Sigmoid colon (tissue), 7 donors: ENCODE measurements at places on chromosomes 6 and 20. TPM values are rescaled to one million over a fixed set of nuclear protein-coding genes. Genes with fewer than 3 reads are reported as not detected.

GRCh38 chr6:125300992-125301434, 754 bp downstream of the HDDC2 start:
- peak overlapping the region; percentile 91 for H3K27ac ChIP-seq
- peaks cover 8% of the 10 kb centered on the region for H3K36me3 ChIP-seq
- H3K4me3 ChIP-seq, result peak overlapping the region; percentile 44
- no peaks in the 10 kb centered on the region for H3K27me3 ChIP-seq
- DNase-seq, result no peak

DNA sequence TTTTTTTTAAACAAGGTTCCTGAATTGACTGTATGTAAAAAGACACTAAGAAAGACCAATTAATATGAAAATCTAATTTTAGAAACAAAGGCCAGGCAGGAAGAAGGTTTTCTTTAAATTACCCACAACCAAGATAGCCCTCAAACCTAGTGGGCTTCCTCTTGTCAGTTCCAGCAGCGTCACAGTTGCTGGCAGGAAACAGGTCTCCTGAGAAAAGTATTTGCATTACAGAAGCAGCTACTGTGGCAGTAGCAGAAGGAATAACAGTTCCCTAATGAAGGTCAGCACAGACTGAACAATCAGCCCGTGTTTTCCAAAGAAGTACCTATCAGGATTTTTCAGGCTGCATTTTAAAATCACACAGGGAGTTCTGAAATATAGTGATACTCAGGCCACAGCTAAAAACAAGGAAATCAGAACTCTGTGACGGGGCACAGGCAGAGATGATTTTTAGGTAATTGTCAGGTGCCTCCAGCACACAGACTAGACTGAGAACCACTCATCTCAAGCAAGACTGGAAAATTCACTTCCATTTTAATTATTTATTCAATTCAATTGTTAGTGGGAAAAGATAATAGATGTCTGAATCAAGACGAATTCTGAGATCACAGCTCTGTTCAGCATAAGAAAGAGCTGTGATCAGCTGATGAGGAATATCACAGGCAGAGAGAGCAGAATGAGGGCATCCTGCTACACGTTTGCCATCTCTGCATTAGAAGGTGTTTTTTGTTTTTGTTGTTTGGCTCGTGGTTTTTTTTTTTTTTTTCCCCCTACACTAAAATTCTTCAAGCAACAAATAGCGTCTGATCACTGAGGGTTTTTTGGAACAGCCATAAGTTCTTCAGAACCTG, 230.5 kb upstream of the KHDRBS2 start:
- no peak overlapping the region for H3K27ac ChIP-seq
- H3K4me3 ChIP-seq, result no peak overlapping the region
- DNase-seq, result no peak
- H3K27me3 ChIP-seq, result no peaks in the 10 kb centered on the region
- no peaks in the 10 kb centered on the region for H3K36me3 ChIP-seq
- no peaks in the 10 kb centered on the region for H3K4me1 ChIP-seq

DNA sequence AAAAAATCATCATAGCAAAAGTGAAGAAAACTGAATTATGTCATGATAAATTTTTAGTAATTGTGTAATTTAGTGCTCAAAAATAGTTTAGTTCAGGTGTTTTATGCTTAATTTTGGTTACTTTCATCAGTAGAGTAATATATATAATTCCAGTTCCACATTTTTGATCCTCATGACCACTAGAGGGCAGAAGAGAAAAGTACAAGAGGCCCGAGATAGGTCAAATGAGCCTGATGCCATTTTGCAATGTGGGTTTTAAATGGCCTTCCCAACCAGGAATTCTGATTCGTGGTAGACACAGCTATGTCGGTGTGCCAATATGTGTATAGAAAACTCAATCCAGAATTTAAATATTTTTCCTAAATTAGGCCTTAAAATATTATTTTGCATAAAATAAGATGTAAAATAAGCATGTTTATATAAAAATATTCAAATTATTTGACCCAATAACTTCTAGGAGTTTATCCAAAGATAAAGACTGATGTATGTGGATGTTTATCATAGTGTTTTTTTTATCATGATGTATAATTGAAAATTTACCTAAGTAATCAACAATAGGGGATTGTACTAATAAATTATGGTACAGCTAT, 159.7 kb upstream of the RPS6KA2 start:
- no peaks in the 10 kb centered on the region for H3K4me1 ChIP-seq
- no peak overlapping the region for H3K4me3 ChIP-seq
- H3K27ac ChIP-seq, result no peak overlapping the region
- no peaks in the 10 kb centered on the region for H3K36me3 ChIP-seq

- H3K27ac ChIP-seq, result no peak overlapping the region
- no peaks in the 10 kb centered on the region for H3K27me3 ChIP-seq
- H3K4me1 ChIP-seq, result peaks cover 9% of the 10 kb centered on the region
- H3K4me3 ChIP-seq, result no peak overlapping the region
- no peaks in the 10 kb centered on the region for H3K36me3 ChIP-seq
- DNase-seq, result no peak
Observed at GRCh38 chr6:126743076-126743475, 375.4 kb upstream of the RSPO3 start.

- no peak for DNase-seq
- no peak overlapping the region for H3K27ac ChIP-seq
- peak overlapping the region; percentile 73 for H3K4me3 ChIP-seq
- no peaks in the 10 kb centered on the region for H3K4me1 ChIP-seq
Observed at GRCh38 chr20:34301587-34302311, 1.4 kb downstream of the AHCY start.

DNA sequence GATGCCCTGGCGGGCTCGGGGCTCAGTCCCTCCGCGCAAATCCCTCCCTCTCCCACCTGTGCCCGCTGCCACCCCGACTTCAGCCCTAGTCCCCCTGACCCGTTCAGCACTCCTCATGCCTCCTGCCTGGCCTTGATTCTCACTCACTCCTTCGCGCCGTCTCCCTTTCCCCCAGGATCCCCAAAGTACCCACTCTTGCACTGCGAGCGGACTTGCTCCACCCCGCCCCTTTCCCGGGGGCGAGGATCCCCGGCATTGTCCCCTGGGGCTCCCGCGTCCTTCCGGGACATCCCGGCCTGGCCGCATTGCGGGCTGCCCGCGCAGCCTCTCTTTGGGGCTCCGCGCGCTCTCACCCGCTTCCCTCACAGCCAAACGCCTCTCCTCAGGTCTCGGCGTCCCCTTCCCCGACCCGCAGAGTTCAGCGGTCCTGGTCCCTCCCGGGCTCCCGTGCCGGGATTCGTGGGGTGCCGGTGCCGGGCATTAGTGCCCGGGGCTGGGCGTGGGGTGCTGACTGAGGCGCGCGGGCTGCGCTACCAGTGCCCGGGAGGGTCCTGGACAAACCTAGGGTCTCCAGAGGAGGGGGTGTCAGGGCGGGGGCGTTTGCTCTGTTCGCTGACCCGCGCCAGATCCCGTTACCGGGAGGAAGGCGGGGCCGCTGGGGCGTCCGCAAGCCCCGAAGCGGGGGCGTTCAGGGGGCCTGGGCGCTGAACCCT, 45.5 kb upstream of the SUPT3H start:
- H3K27me3 ChIP-seq, result peaks cover 42% of the 10 kb centered on the region
- no peaks in the 10 kb centered on the region for H3K36me3 ChIP-seq
- DNase-seq, result peak; percentile 73

DNA sequence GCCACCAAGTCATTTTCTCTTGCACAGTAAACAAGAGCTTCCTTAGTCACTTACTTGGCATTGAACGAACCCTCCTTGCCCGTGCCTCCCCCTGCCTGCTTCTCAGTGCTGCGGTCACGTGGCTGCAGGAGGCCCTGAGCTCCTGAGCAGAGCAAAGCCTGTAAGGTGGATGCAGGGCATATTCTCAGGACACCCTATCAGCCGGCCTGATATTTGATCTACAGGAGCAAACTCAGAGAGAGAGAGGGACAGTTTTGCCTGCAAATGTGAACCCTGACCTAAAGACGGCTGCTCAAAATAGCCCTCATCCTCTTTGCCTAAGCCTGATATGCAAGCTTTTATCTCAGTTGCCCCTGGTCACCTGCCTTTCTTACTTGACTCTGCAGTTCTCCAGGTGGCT, 93.0 kb upstream of the POPDC3 start:
- peaks cover 24% of the 10 kb centered on the region for H3K36me3 ChIP-seq
- H3K4me1 ChIP-seq, result no peaks in the 10 kb centered on the region
- H3K4me3 ChIP-seq, result no peak overlapping the region
- no peaks in the 10 kb centered on the region for H3K27me3 ChIP-seq

DNA sequence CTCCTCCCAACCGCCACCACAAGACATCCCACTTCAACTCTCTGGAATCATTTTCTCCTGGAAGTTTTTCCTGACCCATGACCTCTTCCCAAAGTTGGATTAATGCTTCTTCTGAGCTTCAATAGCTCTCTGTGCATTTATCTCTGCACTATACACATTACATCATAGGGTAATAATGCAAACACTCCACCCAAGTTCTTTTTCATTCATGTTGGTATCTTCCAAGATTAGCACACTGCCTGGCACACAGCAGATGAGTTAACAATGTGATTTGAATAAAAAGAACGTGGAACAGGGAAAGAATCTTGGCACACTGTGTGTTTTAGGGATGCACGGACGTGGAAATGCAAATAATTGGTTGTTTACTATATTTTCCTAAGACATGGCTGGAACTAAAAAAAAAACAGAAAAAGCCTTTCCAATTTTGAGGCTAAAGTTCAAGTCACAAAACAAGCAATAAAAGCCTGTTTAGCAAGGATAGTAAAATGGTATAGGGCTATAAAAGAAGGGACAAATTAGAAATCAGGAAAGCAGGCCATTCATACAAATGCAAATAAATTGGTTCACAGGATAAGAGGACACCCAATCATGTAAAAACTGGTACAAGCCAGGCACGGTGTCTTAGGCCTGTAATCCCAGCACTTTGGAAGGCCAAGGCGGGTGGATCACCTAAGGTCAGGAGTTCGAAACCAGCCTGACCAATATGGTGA, 1.6 kb upstream of the FAM135A start:
- H3K27ac ChIP-seq, result no peak overlapping the region
- DNase-seq, result no peak
- no peak overlapping the region for H3K4me3 ChIP-seq
- H3K4me1 ChIP-seq, result peaks cover 20% of the 10 kb centered on the region
- H3K27me3 ChIP-seq, result no peaks in the 10 kb centered on the region

- no peaks in the 10 kb centered on the region for H3K4me1 ChIP-seq
- H3K27ac ChIP-seq, result no peak overlapping the region
- no peak overlapping the region for H3K4me3 ChIP-seq
- H3K36me3 ChIP-seq, result no peaks in the 10 kb centered on the region
- H3K27me3 ChIP-seq, result no peaks in the 10 kb centered on the region
- DNase-seq, result no peak
Observed at GRCh38 chr6:70045413-70045812, 179.1 kb downstream of the COL19A1 start.

DNA sequence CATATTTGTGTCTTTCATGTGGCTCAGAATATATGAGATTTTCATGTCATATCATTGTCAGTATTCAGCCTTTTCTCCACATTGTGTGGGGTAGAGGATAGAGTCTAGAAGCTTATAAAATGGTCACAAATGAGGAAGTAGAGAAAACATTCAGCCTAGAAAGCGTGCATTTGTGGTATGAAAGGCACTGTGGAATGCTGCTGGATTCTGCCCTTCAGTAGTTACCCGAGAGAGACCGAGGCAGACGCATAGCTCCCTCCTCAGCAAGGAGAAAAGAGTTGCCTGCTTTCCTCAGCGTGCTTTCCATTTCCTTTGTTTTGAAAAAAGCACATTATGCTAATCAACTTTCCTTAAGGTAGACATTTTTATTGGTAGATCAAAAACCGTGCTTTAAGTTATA, 28.7 kb downstream of the MYB start:
- H3K27ac ChIP-seq, result no peak overlapping the region
- H3K36me3 ChIP-seq, result no peaks in the 10 kb centered on the region
- H3K27me3 ChIP-seq, result no peaks in the 10 kb centered on the region
- no peak for DNase-seq

DNA sequence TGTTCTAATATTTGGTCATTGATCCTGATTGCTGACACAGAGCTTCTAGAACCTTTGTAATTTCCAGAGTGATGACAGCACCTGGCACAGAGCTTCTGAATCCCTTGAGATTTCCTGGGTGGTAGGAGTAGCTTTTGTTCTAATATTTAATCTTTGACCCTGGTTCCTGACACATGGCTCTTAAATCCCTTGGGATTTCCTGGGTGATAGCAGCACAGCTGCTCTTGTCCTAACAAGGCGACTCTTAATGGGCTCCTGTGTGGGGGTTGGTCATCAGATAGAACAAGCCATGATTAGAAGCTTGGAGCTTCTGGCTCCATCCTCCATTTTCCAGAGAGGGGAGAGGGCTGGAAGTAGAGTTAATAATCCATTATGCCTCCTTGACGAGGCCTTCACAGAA, 18.4 kb downstream of the GMPR start:
- H3K4me3 ChIP-seq, result no peak overlapping the region
- no peaks in the 10 kb centered on the region for H3K27me3 ChIP-seq
- H3K36me3 ChIP-seq, result no peaks in the 10 kb centered on the region
- H3K4me1 ChIP-seq, result no peaks in the 10 kb centered on the region

DNA sequence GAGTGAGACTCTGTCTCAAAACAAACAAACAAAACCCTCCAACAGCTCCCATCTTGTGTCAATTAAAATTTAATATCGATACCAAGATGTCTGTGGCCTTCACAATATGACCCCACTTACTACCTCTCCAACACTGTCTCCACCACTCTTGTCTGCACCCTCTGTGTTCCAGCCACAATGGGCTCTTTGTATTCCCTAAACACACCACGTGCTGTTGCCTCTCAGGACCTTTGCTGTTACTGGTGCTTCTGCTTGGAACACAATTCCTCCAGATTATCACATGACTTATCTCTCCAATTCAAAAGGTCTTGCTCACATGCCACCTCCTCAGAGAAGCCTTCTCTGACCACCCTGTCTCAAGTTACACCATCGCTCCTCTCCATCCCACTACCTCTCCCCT, 6.0 kb upstream of the HCK start:
- H3K4me1 ChIP-seq, result no peaks in the 10 kb centered on the region
- no peaks in the 10 kb centered on the region for H3K27me3 ChIP-seq
- no peak overlapping the region for H3K4me3 ChIP-seq
- DNase-seq, result no peak

- H3K36me3 ChIP-seq, result no peaks in the 10 kb centered on the region
- no peak overlapping the region for H3K27ac ChIP-seq
- no peak for DNase-seq
- H3K4me3 ChIP-seq, result no peak overlapping the region
- H3K4me1 ChIP-seq, result no peaks in the 10 kb centered on the region
Observed at GRCh38 chr20:15937179-15937578, 636.1 kb downstream of the KIF16B start.

Gene SIGLEC1
- 17.1 TPM for total RNA-seq

Gene TTI1
- 11.7 TPM for total RNA-seq

Gene GGTLC1
- not detected for total RNA-seq

Gene GPX5
- not detected for total RNA-seq

Gene ULBP2
- total RNA-seq, result not detected

Gene CCN2
- 111 TPM for total RNA-seq

Gene SALL4
- total RNA-seq, result 3.0 TPM

Gene CST5
- total RNA-seq, result not detected

Gene SIRPD
- not detected for total RNA-seq
